ENCODE measurements at places on chromosomes 12 and 14. TPM values are rescaled to one million over a fixed set of nuclear protein-coding genes. Genes with fewer than 3 reads are reported as not detected.

DNA sequence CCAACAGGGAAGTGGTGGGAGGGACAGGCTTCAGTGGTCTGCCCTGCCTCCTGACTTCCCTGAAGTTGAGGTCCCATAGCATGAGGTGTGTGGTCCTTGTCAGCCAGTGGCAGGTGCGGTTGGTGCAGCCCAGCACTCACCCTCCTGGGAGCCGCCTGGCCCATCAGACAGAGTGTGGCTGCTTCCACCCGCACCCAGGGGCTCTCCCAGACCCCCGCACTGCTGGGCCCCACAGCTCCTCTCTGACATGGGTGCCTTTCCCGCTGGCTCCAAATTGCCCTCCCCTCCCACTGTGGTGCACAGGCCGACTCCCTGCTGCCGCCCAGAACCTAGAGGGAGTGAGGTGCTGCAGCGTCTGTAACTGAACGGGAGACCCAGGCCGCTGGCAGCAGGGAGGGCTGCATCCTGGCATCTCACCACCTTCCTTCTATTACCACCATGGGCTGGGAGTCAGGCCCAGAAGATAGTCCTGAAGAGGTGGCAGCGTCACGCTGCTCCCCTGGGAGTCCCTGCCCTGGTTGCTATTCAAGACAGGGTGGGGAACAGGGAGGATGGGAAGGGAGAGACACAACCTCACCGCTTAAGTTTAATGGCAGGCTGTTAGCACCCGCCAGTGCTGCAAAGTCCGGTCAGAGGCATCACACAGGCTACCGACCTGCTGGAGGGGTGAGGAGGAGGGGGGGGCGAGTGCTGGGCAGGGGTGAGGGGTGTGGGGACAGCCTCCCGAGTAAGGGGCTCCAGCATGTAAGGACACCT is 180.6 kb upstream of the PRMT8 start:
- no peak for DNase-seq

NEDD8 gene
- 197 TPM for total RNA-seq

- no peak for DNase-seq
Measured at GRCh38 chr12:68321140-68321539, 11.0 kb downstream of the MDM1 start.

- DNase-seq, result no peak
Measured at GRCh38 chr14:49249022-49249421, 337.2 kb downstream of the RPS29 start.

DNA sequence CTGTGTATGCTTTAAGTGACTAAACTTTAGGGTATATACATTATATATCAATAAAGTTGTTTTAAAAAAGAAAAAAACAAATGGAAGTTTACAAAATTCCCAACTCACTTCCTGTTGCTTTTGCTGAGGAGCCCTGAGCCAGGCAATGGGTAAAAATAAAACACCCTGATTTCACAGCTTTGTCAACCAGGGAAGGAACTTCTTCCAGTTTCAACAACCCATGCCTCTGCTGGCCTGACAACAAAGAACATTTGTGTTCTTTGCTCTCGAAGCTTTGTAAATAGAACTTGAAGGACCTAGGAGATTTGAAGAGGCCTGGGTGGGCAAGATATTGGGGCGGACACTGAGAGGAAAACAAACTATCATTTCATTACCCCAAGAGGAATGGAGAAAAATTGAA is 141.2 kb upstream of the NOS1 start:
- no peak for DNase-seq

GRCh38 chr14:100748944-100749343 is 22.3 kb downstream of the DLK1 start:
- no peak for DNase-seq

OAS2 gene
- 8.4 TPM for total RNA-seq

DNAH10 gene
- under 0.01 TPM for total RNA-seq

DNA sequence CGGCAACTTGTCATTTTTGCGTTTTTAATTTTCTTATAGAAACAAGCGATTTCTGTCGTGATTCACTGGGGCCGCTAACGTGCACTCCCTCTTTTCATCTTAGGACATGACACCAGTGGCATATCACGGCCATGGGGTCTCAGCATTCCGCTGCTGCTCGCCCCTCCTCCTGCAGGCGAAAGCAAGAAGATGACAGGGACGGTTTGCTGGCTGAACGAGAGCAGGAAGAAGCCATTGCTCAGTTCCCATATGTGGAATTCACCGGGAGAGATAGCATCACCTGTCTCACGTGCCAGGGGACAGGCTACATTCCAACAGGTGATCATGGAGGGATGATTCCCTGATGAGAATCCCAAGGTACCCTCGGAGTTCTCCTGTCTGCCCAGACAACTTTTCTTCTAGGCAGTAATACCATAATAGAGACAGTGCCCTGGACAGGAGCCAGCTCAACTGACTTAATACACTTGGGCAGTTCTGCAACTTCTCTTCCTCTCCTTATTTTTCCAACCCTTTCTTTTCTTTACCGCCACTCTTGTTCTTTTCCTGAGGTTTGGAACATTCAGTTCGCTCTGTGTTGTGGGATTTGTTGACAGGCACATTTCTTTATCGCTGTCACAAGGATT is 821 bp downstream of the TMEM106C start:
- DNase-seq, result peak; percentile 21

DNA sequence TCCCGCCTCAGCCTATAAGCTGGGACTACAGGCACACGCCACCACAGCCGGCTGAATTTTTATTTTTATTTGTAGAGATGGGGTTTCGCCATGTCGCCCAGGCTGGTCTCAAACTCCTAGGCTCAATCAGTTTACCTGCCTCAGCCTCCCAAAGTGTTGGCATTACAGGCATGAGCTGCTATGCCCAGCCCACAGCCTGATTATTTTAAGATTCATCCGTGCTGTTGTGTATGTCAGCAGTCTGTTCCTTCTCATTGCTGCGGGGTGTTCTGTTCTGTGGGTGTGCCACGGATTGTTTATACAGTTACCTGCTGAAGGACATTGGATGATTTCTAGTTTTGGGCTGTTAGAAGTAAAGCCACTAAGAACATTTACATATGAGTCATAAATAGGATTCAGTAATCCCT is 9.6 kb upstream of the EP400 start:
- no peak for DNase-seq

DNA sequence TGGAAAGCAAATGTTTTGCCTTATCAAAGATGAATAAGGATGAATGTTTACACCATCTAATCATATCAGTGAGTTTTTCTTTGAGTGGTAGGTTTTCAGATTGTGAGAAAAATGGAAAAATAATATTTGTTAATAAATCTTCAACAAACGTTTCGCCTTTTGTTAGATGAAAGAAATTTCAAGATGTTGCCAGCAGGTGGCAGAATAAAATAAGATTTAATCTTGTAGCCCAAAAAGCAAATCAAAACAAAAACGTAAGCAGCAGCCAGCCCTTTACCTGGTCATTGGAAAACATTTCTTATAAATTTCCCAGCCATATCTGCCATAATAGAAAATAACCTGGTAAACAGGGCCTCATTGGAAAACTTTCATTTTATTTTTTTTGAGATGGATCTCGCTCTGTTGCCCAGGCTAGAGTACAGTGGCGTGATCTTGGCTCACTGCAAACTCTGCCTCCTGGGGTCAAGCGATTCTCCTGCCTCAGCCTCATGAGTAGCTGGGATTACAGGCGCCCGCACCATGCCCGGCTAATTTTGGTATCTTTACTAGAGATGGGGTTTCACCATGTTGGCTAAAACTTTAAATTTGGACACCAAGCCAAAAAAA is 15.4 kb upstream of the TMEM120B start:
- DNase-seq, result peak; percentile 71

GRCh38 chr12:724194-724855 is 28.1 kb upstream of the WNK1 start:
- peak; percentile 33 for DNase-seq

DNA sequence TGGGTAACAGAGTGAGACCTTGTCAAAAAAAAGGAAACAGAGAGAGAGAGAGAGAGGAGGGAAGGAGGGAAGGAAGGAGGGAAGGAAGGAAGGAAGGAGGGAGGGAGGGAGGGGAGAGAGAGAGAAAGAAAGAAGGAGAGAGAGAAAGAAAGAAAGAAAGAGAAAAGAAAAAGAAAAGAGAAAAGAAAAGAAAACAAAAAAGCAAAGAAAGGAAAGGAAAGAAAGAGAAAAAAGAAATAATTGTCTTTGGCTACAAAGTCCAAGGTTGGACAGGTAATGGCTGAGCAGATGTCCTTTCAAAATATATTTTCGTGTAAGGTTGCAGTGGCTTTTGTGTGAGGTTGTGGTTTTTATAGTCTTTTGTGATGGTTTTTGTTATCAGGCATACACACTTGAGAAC is 21.6 kb upstream of the CCDC60 start:
- DNase-seq, result no peak

DNA sequence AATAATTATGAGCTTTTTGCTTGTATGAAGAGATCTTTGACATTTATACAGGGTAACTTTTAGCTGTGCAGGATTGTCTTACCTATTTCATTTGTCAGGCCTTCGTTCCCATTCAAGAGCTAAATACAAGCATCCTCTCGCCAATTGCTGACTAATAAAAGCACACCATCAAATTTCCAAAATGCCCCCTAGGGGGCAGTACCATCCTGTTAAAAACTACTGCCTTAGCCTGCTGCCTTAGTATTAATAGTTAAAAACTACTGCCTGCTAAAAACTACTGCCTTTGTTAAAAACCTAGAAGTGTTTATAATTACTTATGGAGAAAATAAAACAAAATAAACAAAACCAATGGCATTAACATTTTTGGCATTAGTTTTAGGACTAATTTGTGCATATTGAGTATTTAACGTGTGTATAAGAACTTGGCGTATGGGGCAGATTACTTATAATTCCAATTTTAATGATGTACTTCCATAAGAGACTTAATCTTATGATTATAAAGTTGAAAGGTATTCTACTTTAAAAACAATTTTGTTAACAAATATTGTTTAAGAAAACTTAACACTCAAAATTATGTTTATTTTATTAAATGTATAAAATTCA is 3.0 kb upstream of the IFI27L2 start:
- peak; percentile 78 for DNase-seq

DNA sequence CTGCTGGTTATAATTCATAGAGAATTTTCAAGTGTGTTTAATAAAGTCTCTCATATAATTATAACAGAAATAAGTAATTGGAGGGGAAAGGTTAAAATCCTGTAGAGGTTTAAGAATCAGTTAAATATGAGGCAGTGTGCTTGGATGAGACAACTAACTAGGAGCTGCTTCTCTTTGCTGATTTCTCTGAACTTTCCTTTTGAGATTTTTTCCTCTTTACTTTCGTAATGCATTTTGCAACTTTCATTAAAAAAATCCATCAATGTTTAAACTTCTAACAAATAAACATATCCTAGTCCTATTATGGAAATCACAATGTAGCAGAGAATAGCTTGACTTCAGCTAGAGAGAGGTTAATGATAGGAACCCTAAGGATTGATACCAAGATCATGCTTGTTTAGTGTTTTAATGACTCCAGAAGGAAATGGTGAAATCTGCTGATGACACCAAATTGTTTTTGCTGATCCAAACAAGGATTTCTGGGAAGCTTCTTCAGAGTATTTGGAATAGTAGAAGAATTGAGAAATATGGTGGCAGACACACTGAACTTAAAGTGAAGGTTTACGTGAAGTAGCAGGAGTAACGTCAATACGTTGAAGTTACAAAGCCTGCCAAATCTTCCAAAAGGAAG is 122.6 kb downstream of the RAD51B start:
- no peak for DNase-seq

LRRIQ1 gene
- 0.68 TPM for total RNA-seq

- DNase-seq, result peak; percentile 97
Measured at GRCh38 chr14:55191203-55192053, at the start of gene DLGAP5. Gene DLGAP5, minus strand, starts transcription at chr14:55191585. Its CDS starts 2,406 bp downstream, at chr14:55189179.

GRCh38 chr12:1703771-1704722 is 13.2 kb downstream of the ADIPOR2 start:
- DNase-seq, result no peak

ARHGAP9 gene
- not detected for total RNA-seq

- no peak for DNase-seq
Measured at GRCh38 chr12:77594366-77594765, 236.3 kb upstream of the NAV3 start.

SERPINA9 gene
- not detected for total RNA-seq

- peak; percentile 69 for DNase-seq
Measured at GRCh38 chr12:12985817-12986408, 14.2 kb downstream of the HEBP1 start.

All from dermis blood vessel endothelial cell (primary cell).